ENCODE measurements at places on chromosomes 6 and 20.

DNA sequence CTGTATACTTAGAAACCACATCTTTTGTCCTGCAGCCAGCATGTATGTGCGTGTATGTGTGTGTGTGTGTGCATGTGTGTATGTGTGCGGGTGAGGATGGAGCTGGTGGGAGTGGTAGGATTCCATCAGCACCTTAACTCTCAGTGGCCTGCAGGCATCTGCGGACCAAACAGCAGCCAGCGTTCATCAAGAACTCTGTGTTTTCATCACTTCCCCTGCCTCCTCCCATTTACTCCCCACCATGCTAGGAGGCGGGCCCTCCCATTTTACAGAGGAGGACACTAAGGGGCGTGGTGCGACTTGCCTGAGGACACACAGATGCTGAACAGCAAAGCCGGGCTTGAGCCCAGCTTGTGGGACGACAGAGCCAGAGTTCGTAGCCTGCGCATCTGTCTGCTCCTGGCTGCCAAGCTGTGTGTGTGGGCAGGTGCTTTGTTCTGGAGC is 8.9 kb downstream of the VSTM2L start:
- no peak for DNase-seq

- no peak for DNase-seq
Measured at GRCh38 chr20:43541214-43541613, 17.6 kb upstream of the SGK2 start.

DNA sequence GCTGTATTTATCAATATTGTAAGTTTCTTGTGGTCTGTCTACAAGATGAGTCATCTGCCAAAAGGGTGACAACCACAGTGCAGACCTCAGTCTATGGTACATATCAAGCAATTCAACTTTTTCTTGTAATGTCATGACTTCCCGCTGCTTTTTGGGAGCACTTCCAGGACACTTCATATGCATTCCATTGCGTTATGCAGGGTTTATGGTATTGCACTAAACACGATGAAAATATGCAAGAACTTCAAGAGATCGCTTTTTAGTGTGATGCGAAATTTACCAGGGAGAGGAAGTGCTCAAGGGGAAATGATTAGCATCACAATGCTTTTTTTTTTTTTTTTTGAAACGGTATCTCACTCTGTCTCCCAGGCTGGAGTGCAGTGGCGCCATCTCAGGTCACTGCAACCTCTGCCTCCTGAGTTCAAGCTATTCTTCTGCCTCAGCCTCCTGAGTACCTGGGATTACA is 166.5 kb downstream of the TFAP2A start:
- no peak for DNase-seq

- DNase-seq, result no peak
Measured at GRCh38 chr6:167710363-167710920, 116.3 kb upstream of the AFDN start.

GRCh38 chr20:16580147-16580546 is 6.9 kb upstream of the KIF16B start:
- DNase-seq, result peak; percentile 89

DNA sequence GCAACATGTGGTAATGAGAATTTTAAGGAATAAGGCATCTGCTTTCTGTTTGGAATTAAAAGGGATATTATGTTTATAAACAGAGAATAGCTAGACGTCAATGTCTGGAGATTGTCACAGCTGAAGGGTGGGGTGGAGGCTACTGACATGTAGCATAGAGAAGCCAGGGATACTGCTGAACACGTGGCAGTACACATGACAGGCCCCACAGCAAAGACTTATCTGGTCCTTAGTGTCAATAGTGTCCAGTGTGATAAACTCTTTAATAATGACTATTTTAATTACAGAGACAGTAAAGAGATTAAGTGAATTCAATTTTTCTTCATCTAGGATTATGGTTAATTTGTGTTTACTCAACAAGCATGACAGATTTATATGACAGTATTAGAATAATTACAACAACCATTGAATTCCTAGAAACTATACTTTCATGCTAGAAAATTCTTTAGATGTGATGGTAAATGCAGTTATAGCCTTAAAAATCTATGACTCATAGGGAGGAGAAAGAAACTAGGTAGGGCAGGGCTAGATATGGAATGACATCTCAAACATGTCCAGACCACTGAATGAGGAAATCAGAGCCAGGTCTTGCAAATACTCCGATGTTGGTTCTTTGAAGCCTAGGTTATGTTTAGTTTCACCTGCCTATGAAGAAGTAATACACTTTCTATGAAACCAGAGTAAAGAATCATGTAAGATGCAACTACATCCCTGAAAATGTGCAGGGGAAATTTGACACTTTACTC is 399.5 kb downstream of the PHF3 start:
- no peak for DNase-seq

DNA sequence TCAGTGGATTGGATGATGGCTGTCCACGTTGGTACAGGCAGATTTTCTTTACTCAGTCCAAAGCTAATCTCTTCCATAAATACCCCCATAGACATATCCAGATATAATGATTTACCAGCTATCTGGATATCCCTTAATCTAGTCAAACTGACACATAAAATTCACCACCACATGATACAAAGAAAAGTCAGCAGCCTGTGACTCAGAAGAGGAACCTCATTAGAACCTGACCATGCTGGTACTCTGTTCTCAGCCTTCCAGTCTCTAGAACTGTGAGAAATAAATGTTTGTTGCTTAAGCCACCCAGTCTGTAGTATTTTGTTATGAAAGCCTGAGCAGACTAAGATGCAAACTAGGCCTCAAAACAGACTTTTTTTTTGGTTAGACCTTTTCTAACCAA is 431.3 kb upstream of the RNF217 start:
- peak; percentile 32 for DNase-seq

Data from Caki2 (cell line).